ENCODE measurements at places on chromosomes 3 and 15.
A peak's percentile ranks its signal among the peaks of the same experiment; 100 is the strongest.

GRCh38 chr3:182568876-182569275, 224.4 kb upstream of the ATP11B start:
- no peak for DNase-seq

DNA sequence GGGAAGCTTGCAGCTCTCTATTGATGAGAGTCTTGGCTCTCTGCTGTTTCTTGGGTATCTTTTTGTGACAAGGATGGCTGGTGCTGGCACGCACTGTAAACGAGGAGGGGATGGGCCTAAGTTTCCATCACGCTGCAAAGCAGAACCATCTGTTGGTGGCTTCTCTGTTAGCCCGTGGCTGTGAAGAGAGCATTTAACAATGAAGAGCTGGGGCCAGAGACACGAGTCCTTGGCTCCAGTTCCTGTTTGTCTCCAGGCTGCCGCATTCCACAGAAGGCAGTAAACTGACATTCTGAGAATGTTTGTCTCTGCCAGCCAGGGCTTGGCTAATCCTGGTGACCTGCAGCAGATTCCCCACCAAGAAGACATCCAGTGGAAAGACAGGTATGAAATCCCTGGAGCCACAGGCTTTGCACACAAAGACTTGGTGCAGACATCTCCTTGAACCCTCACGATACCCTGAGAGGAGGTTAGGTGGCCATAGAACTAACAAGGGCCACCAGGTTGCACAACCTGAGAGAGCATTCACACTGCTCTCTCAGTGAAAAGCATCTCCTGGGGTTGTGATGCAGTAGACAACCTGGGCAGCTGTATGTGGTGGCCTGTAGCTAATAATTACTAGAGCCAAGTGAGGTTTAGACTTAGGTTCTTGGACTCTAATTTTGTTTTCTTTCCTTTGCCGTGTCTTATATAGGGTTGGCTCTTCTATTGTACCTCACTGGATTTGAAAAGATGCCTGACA, 130.9 kb downstream of the ASB7 start:
- no peak for DNase-seq

GRCh38 chr3:132652640-132653270, 6.9 kb downstream of the ACAD11 start:
- peak; percentile 76 for DNase-seq

DNA sequence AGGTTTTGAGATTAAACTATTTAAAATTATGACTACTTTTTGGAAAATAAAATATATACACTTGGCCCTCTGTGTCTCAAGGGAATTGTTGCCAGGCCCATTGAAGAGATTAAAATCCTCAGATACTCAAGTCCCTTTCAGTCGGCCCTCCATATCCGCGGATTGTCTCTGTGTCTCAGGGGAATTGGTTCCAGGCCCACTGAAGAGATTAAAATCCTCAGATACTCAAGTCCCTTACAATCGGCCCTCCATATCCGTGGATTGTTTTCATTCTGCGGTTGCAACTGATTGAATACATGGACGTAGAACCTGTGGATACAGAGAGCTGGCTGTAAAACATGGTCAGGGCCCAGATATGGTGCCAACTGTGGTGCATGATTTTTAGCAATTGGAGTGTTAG, 15.7 kb upstream of the LRCH3 start:
- DNase-seq, result no peak

GRCh38 chr15:69524296-69524695, 71.7 kb downstream of the RPLP1 start:
- peak; percentile 91 for DNase-seq

All from small intestine (tissue), 16 donors.